ENCODE measurements at places on chromosomes 5 and 9.

DNA sequence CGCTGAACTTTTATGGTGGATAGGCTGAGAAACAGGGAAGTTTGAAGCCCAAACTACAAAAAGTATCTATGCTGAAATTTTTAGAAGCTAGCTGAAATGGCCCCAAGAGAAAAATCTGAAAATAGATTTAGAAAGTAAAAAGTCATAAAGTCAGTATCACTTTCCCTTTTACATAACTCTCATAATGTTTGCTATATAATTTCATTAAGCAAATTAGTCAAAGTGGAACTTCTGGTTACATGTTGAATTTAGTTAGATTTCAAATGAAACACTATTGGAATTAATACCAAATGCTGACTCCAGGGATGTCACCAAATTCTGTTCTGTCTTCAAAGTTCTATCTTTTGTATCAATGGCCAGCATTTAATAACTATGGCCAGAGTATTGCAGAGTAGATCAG, 126.9 kb downstream of the TTC39B start:
- no peak for DNase-seq

GRCh38 chr5:10352430-10353240, 860 bp upstream of the MARCHF6 start:
- no peak for DNase-seq

DNA sequence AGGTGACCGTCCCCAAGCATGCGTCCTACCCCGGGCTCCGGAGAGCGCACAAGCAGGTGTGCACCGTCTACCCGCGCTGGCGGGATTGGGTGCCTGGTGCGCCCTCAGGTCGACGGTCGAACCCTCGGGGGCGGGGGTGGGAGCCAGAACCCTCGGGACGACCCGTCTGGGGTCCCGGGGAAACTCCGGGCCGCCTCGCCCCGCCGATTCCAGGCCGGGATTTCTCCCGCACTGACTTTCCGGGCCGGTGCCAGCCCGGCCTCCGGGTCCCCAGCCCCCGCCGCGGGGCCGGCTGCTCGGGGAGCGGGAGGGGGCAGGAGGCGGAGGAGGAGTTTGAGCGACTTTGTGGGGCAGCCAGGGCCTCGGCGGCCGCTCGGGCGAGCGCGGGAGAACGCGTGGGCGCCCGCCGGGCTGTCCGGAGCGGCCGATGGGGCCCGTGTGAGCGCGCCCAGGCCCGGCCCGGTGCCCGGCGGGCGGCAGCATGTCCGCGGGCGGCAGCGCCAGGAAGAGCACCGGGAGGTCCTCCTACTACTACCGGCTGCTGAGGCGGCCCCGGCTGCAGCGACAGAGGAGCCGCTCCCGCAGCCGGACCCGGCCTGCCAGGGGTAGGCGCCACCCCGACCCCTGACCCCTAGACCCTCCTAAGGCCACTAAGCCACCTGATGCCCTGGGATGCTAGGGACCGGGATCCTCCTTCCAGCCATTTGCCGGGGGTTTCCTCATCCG, at the start of gene DAB2IP:
Gene DAB2IP, plus strand, starts transcription at position 340 of the 726 bp plus-strand sequence. Its CDS starts 142 bp downstream, at position 482.
- DNase-seq = peak; percentile 20

GRCh38 chr9:132002643-132003318, 76.9 kb downstream of the MED27 start:
- no peak for DNase-seq

DNA sequence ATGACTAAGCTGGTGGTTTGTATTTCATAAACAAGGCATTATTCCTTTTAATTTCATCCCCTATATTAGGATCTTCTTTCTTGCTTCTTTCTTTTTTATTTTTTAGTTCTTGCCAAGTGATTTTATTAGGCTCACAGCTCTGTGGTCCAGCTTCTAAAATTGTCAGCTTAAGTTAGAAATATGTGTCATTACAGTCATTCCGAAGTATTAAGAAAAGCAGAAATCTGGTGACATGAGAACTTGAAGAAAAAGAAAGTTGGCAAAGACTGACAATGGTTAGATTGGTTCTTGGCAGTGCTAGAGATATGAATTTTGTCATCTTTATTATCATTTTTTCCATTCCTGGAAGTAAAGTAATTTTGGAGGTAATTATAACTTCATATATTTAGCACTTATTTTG, 166.5 kb upstream of the PRR16 start:
- DNase-seq = peak; percentile 91

DNA sequence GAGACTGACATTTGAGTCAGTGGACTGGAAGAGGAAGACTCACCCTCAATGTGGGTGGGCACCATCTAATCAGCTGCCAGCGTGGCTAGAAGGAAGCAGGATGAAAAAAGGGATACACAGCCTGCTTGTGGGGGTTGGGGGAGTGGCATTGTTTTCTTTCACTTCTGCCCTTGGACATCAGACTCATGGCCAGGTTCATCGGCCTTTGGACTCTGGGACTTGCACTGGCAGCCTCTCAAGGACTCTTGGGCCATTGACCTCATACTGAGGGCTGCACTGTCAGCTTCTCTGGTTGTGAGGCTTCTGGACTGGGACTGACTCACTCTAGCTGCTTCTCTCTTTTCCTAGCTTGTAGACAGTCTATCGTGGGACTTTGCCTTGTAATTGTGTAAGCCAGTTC, 374.9 kb downstream of the TLE1 start:
- no peak for DNase-seq

DNA sequence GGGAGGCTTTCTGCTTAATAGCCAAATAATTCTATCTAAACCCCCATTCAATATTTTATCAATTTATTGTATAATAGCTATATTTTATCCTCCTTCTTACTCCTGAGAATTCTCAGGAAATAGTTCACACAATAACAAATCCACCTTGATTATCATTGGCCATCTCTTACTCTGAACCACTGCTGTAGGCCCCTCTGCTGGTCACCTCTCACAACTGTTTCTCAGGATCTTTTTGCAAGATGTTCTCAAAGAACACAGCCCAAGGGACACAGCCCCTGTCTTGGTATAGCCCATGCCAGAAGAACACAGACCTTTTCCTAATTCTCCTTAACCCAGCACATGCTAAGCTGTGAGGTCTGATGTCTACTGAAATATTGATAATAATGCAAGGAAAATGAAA, 74.9 kb upstream of the HTR4 start:
- no peak for DNase-seq

DNA sequence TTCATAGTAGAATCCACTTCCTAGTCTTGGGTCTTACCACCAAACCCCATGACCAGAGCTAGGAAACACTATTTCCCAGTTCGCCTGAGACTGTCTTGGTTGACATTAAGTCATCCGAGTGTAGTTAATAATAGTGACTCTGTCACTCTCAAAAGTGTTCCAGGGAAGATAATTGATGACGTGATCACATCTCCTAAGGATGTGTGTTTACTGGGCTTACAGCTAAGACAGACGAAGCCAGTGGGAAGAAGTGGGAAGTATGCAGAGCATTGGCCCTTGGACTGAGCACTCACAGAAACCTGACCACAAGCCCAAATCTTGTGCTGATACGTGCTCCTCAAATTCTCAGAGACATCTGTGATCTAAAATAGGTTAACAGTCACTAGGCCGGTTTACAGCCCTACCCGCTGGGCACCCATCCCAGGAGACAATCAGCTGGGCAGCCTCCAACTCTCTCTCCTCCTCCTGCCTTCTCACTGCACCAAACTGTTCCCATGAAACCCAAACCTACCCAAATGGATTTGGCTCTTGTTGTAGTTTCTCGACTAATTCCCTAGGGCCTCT, 316.6 kb downstream of the TLE1 start:
- no peak for DNase-seq

DNA sequence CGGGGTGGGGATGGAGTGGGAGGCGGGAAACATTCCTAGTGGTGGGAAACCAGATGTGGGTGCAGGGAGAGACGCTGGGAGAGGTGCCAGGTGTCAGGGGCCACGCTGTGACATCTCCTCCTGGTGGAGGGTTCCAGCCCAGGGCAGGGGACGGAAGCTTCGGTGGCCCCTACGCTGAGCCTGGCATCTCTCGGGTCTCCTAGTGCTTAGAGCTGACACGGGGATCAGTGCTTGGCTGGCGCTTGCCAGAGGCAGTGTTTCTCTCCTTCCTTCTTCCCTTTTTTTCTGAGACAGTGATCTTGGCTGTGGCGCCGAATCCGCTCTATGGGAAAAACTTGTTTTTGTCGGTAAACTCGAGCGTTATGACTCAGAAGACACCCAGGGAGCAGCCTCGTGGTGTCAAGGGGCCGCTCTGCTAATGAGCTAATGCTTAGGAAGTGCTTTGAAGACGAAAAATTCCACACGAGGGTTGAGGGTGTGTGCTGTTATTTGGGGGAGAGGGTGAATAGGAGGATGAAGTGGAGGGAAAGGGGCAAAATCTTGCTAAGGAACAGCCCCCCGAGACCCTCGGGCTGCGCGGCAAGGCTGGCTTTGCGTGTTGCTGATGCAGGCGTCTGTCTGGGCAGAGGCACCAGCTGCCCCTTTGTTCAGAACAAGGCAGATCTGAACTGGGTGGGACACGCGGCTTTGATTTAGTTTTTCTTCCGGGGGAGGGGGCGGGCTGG, 20.4 kb upstream of the IER5L start:
- DNase-seq = peak; percentile 82

DNA sequence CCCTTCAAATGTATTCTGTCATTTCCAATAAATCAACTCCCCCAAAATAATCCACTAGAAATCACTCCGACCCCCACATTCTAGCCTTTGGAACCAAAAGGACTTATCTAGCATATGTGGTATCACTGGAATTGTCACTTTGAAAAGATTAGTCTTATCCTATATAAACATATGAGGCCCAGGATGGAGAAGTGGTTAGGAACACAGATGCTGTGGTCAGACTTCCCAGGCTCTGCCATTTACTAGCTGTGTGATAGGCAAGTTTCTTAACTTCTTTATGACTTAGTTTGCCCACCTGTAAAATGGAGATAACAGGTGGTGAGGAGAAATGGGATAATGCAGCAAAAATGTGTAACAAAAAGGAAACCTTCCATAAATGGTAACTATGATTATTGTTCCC, 62.0 kb upstream of the GLRX start:
- DNase-seq = no peak

GRCh38 chr9:19660019-19660418, 128.8 kb downstream of the SLC24A2 start:
- no peak for DNase-seq

- DNase-seq = no peak
Observed at GRCh38 chr5:36070687-36071571, 4.2 kb upstream of the UGT3A2 start.

DNA sequence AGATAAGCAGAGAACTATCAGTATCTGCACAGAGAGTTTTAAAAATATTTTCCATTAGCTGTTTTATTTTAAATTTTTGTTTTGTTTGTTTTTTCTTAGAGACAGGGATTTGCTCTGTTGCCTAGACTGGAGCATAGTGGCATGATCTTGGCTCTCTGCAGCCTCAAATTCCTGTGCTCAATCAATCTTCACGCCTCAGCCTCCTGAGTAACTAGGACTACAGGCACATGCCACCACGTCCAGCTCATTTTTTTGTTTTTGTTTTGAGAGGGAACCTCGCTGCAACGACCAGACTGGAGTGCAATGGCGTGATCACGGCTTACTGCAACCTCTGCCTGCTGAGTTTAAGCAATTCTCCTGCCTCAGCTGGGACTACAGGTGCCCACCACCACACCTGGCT, 138.2 kb upstream of the LPAR1 start:
- DNase-seq = no peak

DNA sequence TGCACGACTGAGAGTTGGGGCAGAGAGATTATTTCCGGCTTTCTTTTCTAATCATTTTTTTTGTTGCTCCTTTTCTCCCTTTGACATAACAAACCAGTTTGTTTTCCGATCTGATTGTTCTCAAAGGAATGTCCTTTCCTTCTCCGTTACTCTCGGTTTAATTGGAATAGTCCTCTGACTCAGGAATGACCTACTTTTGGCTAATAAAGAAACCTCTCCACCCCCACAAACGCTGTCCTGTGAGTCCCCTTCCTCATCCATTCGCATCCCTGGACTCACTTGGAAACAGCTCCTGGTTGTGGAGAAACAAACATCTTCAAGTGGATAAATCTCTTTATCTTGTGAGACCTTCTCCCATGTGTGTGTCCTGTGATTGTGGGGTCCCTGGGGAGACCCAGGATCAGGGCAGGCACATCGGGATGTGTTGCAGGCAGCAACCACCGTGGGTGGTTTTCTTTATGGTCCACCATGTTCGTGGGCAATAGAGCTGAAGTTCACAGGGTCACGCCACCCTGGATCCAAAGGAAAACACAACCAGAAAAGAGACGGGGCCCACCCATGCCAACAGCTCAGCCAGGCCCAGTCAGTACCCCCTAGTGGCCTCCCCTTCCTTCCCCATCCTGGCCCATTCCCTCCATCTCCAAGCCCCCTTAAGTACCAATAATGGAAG, 45.2 kb upstream of the NEK6 start:
- DNase-seq = peak; percentile 40

DNA sequence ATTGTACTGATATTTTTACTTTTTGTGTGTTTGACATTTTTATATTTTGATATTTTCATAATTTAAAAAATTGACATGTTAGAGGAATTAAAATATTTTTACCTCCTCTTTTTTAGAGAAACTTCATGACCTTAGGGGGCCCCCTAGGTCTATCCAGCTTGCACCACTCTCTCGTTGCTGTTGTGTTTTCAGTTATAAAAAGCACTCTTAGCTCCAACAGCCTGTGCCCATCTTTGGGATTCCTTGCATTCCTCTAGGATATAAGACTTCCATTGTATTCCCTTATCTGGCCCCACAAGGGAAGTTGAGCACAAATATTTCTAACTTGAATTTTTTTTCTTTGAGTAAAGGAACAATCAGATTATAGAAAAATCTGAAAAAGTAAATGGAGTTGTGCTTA, 245.3 kb downstream of the SH3GL2 start:
- peak; percentile 22 for DNase-seq

DNA sequence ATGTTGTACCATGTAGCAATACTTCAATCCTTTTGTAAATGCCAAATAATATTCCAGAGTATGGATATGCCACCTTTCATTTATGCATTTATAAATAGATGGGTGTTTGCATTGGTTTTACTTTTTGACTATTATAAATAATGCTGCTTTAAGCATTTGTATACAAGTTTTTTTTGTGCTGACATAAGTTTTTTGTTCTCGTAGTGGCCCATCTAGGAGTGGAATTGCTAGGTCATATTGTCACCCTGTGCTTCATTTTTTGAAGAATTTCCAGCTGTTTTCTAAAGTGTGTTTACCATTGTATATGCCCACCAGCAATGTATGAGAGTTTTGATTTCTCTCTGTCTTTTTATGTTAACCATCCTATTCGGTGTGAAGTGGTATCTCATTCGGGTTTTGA, 6.9 kb downstream of the ADGRV1 start:
- DNase-seq = no peak

DNA sequence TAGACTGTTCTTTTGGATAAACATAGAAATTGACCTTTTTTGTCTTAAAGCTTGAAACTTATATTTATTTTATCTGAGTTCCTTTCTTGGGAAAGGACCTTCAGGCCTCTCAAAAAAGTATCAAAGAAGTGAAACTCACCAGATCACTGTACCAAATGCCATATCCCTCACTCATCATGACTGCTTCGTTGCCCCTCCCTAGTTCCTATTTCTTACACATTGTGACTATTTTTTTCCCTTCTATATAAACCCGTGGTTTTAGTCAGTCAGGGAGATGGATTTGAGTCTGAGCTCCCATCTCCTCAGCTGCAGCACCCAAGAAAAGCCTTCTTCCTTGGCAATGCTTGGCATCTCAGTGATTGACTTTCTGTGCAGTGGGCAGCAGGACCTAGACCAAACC, 129.4 kb downstream of the LPAR1 start:
- DNase-seq = no peak

Data from AG10803 (cell line).